ENCODE measurements at places on chromosomes 1 and 21. TPM values are rescaled to one million over a fixed set of nuclear protein-coding genes. Genes with fewer than 3 reads are reported as not detected.

Gene RNPEP
- 48.6 TPM for total RNA-seq

Gene CACYBP
- 65.9 TPM for total RNA-seq

Gene MAP1LC3C
- total RNA-seq, result not detected

Gene OR2T3
- not detected for total RNA-seq

Gene KCNC4
- total RNA-seq, result 2.1 TPM

Gene B3GALT2
- not detected for total RNA-seq

GRCh38 chr1:48966583-48966982 lies 189.9 kb upstream of the BEND5 start:
- no peaks in the 10 kb centered on the region for H3K27me3 ChIP-seq
- no peak for DNase-seq
- H3K4me3 ChIP-seq, result no peak overlapping the region
- H3K4me1 ChIP-seq, result no peaks in the 10 kb centered on the region
- no peak overlapping the region for H3K27ac ChIP-seq
- no peaks in the 10 kb centered on the region for H3K36me3 ChIP-seq

- H3K36me3 ChIP-seq, result no peaks in the 10 kb centered on the region
- no peak overlapping the region for H3K27ac ChIP-seq
- no peak overlapping the region for H3K4me3 ChIP-seq
- no peaks in the 10 kb centered on the region for H3K27me3 ChIP-seq
- no peak for DNase-seq
Observed at GRCh38 chr21:31351438-31351837, 7.4 kb upstream of the TIAM1 start.

GRCh38 chr1:89310505-89310904 lies 37.8 kb upstream of the GBP5 start:
- no peaks in the 10 kb centered on the region for H3K36me3 ChIP-seq
- no peaks in the 10 kb centered on the region for H3K4me1 ChIP-seq
- H3K4me3 ChIP-seq, result no peak overlapping the region
- no peak for DNase-seq
- H3K27me3 ChIP-seq, result no peaks in the 10 kb centered on the region

DNA sequence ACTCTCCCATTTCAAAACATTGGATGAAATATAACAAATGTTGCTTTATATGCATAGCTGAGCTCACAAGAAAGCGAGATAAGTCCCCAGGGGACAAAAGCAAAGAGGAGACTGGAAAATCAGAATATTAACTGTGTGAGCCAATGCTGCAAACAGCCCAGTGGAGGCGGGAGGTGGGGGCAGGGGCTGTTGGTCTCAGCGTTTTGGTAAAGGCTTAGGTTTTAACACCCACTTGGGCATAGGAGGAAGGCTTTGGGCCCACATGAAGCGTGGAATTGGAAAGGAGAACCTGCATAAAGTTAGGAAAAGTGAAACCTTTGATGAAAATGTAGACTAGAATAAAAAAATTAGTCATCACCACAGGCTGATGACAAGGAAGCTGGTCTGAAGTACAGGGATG lies 30.2 kb upstream of the SMIM12 start:
- H3K27ac ChIP-seq, result no peak overlapping the region
- no peaks in the 10 kb centered on the region for H3K4me1 ChIP-seq
- no peak overlapping the region for H3K4me3 ChIP-seq
- H3K27me3 ChIP-seq, result peaks cover 9% of the 10 kb centered on the region

GRCh38 chr1:61604684-61605083 lies 120.3 kb downstream of the TM2D1 start:
- H3K4me3 ChIP-seq, result no peak overlapping the region
- no peaks in the 10 kb centered on the region for H3K27me3 ChIP-seq
- DNase-seq, result no peak

DNA sequence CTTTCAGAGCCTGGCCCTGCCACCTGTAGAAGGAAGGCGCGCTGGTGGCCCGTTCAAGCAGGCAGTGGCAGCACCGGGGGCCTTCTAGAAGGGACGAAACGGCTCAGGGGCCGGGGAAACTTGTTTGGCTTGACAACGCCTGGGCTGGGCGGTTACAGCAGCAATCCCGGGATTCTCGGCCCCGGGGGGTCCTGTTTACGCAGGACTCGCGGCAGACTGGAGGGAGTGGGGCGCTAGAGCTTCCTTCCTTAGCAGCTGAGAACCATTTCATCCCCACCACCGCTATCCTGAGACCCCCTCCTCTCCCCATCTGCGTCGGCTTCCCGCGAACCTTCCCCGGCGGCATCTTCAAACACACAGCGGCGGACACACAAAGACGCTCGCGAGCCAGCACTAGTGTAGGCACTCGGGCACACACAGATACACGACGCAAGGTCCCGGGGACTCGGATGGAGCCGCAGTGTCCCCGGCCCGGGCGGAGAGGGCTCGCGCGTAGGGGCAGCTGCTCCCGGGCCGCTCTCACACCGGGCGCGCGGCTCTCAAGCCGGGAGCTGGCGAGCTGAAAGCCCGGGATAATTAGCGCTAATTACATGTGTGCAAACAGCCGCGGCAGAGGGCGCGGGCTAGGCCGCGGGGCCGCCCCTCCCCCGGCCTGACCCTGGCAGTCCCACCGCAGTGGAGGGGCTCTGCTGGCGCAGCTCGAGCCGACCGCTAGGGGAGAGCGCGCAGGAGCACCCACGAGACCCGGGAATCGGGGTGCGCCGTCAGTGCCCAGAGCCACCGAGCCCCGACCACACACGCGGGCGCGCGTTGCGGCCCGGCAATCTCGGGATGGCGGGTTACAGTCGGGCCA lies 271.4 kb downstream of the FOXD2 start:
- H3K27ac ChIP-seq, result no peak overlapping the region
- no peaks in the 10 kb centered on the region for H3K36me3 ChIP-seq
- peak overlapping the region; percentile 17 for H3K4me3 ChIP-seq
